ENCODE measurements at places on chromosomes 2 and 18.

- no peak for DNase-seq
Observed at GRCh38 chr2:13193075-13193474, 476.3 kb downstream of the TRIB2 start.

GRCh38 chr2:144946263-144946662 lies 426.3 kb upstream of the ZEB2 start:
- no peak for DNase-seq

GRCh38 chr2:180376066-180376465 lies 369.0 kb upstream of the CWC22 start:
- DNase-seq: no peak

DNA sequence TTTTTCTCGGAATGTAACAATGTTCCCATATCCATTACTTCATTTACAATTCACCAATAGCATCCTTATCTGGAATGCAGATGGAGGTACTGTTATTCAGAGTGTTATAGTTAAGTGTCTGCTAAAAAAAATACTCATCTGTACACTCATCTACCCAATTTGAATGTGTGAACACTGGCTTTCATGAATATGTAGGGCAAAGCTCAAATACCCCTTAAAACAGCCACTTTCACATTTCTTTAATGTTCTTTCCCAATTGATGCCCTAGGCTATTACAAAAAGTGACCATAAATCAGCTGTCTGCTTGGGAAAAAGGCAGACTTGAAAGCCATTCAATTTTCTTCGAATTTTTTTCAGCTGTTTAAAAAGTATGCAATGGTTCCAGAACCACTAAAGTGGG lies 796.3 kb upstream of the FSHR start:
- no peak for DNase-seq

- DNase-seq: no peak
Observed at GRCh38 chr2:178251151-178251955, 57.0 kb downstream of the OSBPL6 start.

DNA sequence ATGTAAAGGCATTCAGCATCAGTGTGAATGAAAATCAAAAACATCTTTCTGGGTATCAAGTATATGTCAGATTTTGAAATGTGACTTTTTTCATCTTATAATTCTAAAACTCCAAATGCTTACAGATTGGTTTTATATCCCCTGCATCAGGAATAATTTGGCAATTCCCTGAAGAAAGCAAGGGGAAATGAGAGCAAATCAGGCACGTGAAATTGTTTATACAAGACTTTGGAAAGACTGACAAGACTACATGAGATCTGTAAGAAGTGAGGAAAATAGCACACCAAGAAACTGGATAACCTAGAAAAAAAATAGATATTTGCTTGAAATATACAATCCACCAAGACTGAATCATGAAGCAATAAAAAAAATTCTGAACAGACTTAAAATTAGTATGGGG lies 13.8 kb downstream of the COL6A3 start:
- DNase-seq: no peak

DNA sequence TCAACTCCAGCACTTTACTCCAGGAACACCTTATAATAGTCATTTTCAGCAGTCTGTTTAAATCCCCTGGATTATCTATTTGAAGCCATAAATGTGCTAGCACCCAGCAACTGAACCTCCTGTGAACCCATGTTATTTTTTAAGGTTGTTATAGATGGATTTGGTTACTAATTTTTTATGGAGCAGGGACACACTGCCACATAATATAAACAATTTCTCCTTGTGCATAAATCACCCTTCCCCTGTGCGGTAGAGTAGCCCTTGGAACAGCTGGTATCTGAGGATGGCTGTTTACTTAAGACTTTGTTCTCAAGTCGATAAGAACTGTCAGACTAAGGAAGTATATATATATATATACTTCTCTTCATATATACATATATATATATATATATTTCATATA lies 367.4 kb downstream of the EPHA4 start:
- no peak for DNase-seq

DNA sequence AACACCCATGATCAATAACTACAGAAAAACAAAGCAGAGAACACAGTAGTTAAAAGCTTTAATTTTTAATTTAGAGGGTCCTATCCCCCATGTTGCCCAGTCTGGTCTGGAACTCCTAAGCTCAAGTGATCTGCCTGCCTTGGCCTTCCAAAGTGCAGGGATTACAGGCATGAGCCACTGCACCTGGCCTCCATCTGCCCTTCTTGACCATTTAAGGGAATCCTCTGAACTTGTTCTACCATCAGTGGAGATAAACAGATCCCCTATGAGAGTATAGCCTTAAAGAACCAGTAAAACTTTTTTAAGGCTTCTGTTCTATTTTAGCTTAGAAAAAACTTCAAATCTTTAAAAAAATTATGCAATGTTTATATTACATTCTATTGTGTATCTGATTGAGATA lies 13.5 kb upstream of the ATP5MC3 start:
- no peak for DNase-seq

- no peak for DNase-seq
Observed at GRCh38 chr2:172226244-172227061, 123.8 kb upstream of the DLX2 start.

DNA sequence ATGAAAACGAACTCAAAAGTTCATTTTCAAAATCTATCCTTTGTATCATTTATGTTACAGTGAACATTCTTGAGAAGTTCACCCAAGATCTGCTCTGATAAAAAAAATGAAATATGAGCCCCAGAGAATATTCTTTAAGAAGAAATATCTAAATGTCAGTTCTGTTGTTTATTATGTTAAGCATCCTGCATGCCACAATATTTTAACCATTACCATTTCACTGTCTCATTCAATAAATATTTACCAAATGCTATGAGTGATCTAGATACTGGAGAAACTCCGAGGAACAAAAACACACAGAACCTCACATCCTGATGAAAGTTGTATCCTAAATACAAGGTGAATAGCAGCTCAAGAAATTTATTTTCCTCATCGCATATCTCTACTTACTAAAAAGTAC lies 170.2 kb downstream of the ZNF385B start:
- DNase-seq: no peak

- DNase-seq: no peak
Observed at GRCh38 chr2:96618596-96619283, 19.4 kb downstream of the KANSL3 start.

DNA sequence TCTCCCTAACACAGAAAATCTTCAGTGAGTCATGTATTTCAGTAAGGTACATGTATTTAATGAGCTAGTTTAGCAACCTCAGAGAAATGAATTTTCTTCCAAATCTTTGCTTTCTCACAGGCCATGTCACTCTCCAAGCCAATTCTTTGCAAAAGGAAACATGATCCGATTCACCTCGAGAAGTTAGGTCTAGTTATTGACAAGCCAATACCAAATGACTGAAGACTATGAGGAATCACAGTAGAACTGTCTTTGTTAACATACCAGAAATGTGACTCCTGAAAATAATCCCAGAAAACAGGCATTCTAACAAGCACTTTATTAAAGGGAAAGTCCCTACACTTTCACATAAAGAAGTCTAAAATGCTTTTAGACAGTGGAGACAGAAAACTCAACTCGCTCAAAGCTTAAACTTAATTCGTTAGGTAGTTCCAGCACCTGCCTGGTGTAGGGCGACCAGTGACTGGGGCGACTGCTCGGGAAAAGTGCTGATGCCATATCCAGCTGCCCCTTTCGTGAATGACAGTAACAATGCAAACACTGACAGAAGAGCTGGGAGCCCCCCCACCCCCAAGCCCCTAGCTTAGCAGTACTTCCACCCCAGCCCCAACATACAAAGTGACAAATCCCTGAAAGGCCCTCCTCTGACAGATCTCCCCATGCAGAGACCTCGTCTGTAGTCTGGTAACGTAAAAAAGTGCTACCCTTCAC lies 1.8 kb downstream of the MEMO1 start:
- DNase-seq: no peak

- DNase-seq: peak; percentile 70
Observed at GRCh38 chr18:37321582-37322491, 243.8 kb downstream of the CELF4 start.

DNA sequence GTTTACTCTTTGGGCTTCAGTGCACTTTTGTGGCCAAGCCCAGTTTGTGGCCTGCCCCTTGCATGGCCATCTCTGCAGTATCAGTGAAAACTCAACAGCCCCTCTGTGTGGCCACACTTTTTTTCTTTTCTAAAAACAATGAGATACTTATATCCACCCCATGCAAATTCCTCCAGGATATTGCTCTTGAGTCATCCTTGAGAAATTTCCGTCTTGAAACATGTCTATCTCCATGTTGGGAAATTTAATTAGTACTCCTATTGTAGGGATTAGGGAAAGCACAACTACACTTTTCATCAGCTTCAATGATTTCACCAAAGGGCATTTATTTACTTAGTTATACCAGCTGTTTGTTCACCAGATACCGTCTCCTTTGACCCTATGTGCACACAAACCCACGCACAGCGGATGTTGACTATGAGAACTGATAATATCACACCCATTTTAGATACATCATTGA lies 993.1 kb downstream of the TSN start:
- peak; percentile 48 for DNase-seq

DNA sequence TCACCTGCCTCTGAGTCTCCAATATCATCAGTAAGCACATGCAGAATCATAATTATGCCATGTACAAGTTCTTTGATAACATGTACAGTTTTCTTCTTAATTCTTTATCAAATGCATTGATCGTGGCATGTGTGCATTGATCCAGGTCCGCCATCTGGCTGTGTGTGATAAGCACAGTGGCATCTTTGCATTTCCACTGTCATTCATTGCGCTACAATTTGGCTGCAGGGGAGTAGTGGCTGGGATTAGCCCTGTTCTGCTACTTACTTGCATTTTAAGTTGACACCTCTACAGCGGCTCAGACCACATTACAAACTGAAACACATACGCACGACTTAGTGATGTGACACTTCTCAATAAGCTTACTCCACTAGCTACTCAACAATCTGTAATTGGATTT lies 83.6 kb upstream of the OTX1 start:
- DNase-seq: no peak

GRCh38 chr2:233350708-233351107 lies 3.6 kb upstream of the DGKD start:
- no peak for DNase-seq

- DNase-seq: no peak
Observed at GRCh38 chr2:67571785-67572718, 174.9 kb downstream of the ETAA1 start.

GRCh38 chr18:62682371-62682770 lies 33.0 kb upstream of the PHLPP1 start:
- DNase-seq: no peak

DNA sequence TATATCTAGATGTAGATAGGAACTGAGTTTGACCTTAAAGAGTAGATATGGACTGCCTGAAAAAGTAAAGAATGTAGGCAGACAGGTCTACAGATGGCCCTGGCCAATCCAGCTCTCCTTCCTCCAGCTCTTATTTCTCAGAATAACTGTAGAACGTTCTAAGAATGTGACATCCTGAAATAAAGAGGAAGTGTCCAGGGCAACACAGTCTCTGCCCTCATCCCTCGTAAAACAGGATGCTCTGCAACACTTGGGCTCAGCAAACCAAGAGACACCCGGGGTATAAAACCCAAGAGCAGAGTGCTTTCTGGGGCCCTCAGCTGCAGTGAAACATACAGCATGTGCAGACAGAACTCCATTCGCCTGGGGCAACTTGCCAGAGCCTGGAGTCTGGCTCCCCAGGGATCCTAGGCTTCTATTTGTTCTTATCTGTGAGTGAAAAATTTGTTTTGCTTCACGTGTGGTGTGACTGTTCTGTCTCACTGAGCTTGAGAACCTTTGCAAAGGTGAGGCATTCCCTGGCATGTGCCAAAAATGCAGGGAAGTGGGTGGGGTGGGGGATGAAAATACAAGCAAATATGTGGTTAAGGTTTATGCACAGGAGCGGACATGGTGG lies 401.0 kb downstream of the SETBP1 start:
- DNase-seq: no peak

- no peak for DNase-seq
Observed at GRCh38 chr18:78871618-78872017, 108.0 kb upstream of the SALL3 start.

GRCh38 chr2:240987588-240987987 lies 10.8 kb upstream of the SNED1 start:
- DNase-seq: no peak

DNA sequence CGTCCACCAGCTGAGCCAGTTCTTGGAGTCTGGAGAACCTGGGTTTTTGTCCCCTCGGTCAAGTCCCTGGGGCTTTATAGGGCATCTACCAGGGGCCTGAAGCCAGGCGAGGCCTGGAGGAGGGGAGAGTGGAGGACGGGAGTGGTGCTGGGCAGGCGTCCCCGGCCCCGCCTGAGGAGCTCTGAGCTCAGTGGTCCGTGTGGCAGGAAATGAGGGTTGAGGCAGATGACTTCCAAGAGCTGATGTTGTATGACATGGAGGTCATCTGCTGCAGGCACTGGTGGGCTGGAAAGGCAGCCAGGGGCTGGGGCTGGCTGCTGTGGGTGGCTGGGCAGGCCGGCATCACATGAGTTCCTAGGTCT lies 118.5 kb upstream of the HS6ST1 start:
- DNase-seq: peak; percentile 27

DNA sequence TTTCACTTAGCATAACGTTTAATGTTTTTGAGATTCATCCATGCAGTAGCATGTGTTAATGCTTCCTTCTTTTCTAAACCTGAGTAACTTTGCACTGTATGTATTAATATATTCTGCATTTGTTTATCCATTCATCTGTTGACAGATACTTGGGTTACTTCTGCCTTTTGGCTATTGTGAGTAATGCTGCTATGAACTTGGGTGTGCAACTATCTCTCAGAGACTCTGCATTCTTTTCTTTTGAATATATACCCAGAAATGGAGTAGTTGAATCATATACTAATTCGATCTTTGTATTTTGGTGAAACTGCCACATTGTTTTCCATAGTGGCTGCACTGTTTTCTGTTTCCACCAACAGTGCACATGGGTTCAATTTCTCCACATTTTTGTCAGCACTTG lies 128.3 kb downstream of the SH3BP4 start:
- no peak for DNase-seq

DNA sequence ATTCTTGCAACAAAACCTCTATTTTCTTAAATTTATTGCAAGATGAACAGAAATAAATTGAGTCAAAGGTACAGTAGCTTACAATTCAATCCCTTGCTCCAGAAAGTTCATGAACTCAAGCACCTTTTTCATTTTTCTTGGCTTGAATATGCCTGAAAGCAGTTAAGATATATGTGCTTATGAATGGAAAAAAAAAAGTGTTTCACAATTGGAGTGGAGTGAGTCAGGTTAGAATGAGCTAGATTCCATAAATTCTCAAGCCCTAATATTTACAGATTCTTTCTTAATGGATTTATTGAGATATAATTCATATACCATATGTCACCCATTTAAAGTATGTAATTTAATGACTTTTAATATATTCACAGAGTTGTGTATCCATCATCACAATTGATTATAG lies 39.6 kb upstream of the NEMP2 start:
- DNase-seq: no peak

DNA sequence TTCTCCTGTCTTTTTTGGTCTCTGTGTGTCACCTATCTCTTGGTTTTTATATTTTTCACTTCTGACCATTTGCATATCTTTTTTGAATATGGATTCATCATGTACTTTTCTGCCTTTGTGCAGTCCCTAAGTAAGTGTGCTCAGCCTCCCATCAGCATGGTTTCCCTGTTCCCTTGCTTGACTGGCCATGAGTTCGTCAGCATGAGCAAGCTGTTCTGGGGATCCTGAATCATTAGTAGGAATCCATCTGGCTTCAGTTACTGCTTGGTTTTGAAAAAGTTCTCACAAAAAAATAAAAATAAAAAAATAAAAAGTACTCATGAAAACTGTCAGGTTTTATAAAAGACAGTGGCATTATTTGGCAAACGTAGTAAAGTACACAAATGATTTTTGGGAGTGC lies 144.1 kb downstream of the NCOA1 start:
- no peak for DNase-seq

- DNase-seq: peak; percentile 66
Observed at GRCh38 chr18:77133835-77134496, 1.4 kb upstream of the MBP start.

- no peak for DNase-seq
Observed at GRCh38 chr2:216559625-216560156, 61.0 kb downstream of the RPL37A start.

Data from endodermal cell (in vitro differentiated cells).